Frontal cortex (tissue), 4 donors: ENCODE measurements at places on chromosomes 5 and 9. TPM values are rescaled to one million over a fixed set of nuclear protein-coding genes. Genes with fewer than 3 reads are reported as not detected.
A peak's percentile ranks its signal among the peaks of the same experiment; 100 is the strongest.

DNA sequence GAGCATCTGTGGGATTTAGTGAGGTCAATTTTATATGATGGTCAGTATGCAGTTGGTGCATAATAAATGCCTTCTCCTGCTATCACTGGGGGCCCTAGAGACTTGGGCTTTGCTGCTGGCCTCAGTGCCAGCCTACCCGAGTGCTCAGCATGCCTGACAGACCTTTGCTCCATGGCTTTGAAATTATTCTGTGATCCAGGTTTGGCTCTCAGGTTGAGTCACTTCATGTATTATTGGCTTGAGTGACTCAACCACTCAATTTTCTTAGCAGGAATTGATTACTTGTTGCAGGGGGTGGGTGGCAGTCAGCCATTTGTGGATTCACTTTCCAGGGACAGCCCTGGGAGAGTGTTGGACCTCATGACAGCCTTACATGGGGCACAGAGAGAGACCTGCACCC lies 13.5 kb downstream of the SLC25A48 start:
- DNase-seq, result no peak

- DNase-seq, result no peak
Observed at GRCh38 chr9:137390553-137391410, 32.2 kb downstream of the EXD3 start.

Gene PGM5
- 3.3 TPM for total RNA-seq

Gene GNA14
- 1.6 TPM for total RNA-seq

GRCh38 chr9:90000925-90001324 lies 396.1 kb downstream of the GADD45G start:
- no peak for DNase-seq

Gene DPM2
- 11.4 TPM for total RNA-seq

Gene NEURL1B
- 16.3 TPM for total RNA-seq

GRCh38 chr5:59034498-59035186 lies 451.8 kb downstream of the RAB3C start:
- no peak for DNase-seq

DNA sequence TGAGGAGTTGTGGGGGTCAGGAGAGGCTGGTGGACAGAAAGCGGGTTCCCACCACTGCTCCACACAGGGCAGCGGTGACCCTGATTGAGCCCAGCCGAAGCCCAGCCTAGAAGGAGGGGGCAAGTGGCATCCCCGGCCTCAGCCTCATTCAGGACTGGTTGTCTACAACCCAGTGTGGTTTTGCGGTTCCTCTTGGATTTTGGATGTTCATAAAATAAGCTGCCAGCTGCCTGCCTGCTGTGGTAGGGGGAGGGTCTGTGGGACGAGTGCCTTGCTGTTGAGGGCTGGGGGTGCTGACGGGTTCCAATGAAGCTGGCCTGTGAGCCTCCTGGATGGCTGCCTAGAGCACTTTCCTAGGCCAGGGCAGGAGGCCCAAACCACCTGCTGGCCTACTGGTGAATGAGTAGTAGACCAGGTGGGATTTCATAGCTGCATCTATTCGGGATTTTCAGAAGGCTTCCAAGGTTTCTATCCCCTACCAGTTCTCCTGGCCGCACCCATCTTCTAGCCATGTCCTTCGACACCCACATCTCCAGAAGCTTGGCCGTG lies 102.4 kb downstream of the NDFIP1 start:
- DNase-seq, result no peak

GRCh38 chr5:68476854-68477253 lies 261.3 kb downstream of the PIK3R1 start:
- DNase-seq, result no peak

GRCh38 chr5:72369711-72370110 lies 49.5 kb downstream of the PTCD2 start:
- no peak for DNase-seq

DNA sequence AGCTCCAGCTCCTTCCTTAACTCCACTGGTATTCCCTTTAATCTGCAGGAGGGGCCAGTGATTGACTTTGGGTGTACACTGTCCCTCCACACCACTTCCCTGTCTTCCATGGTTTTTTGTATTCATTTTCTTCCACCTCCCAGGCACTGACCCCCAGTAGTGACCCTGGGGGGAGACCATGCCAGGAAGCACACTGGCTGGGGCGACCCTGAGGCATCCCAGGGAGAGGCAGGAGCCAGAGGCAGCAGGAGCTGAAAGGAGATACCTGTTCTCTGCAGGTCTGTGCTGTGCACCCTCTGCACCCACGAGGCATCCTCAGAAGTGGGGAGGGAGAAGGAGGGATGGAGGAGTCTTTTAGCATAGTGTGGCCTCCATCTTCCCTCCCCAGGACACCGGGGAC lies 27.6 kb downstream of the IRX4 start:
- DNase-seq, result no peak

Gene NUTM2F
- total RNA-seq, result not detected

Gene SMAD5
- 27.7 TPM for total RNA-seq

- no peak for DNase-seq
Observed at GRCh38 chr9:13718086-13718485, 438.6 kb upstream of the MPDZ start.

DNA sequence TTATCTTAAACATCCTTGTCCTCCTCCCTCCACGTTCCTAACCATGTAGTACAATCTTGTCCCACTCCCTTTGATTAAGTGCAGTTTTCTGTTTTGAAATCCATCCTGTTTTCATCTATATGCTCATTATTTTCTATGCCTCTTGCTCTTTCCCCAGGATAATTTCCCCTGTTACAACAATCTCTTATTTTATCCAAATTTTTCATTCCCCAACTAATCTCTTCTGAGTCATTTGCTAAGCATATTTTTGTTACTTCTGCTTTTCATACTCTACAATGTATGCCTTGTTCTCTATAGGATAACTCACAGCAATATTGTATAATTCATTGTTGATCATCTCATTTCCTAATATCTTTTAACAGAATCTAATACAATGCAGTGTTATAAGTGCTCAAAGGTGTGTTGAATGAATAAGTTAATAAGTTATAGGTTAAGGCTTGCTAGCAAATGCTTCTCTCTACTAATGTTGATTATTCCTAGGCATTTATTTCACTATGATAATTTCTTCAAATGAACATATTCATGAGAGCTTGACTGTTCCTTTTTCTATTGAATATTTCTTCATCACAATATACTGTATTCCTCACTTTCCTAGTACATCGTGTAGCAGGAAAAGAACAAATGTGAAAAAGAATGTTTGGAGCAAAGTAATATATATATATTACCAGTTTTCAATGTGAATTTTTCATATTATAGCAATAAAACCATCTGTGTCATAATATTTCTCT lies 1.5 kb downstream of the OMD start:
- DNase-seq, result no peak

- no peak for DNase-seq
Observed at GRCh38 chr5:135386886-135387628, 12.0 kb downstream of the MACROH2A1 start.

Gene KIF24
- 1.2 TPM for total RNA-seq

GRCh38 chr5:87190041-87190440 lies 77.6 kb upstream of the RASA1 start:
- DNase-seq, result no peak

DNA sequence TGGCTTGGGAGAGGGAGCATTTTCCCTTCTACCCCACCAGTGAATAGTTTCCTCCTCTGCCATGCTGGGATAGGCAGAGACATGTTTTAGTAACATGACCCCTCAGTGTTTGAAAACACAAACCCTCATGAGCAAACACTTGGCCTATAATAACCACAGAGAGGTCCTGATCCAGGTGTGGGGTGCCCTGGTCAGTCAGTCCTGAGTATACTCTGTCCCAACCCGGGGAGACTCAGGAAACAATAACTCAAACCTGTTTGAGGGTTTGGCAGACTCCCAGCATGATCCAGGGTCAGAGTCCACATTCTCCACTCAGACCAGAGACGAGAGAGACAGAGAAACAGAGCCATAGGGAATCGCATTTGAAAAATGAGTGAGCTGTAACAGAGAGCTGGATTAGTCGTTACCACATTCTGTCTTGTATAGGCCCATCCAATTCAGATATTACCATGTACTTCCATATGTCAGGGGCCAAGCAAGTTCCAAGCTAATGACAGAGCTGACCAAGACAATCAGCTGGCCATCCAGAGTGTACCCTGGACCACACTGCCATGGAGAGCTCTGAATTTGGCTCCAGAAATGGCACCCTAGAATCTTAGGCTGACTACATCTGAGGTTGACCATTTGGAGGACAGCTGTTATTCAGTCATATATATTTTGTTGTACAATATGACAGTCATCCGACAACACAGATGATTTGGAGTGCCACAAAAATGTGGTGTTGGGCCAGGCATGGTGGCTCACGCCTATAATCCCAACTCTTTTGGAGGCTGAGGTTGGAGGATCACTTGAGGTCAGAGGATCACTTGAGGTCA lies 4.2 kb upstream of the CA9 start:
- DNase-seq, result no peak

- no peak for DNase-seq
Observed at GRCh38 chr5:73960426-73960825, 334.4 kb downstream of the ARHGEF28 start.

- no peak for DNase-seq
Observed at GRCh38 chr9:14369011-14369410, 55.1 kb upstream of the NFIB start.

DNA sequence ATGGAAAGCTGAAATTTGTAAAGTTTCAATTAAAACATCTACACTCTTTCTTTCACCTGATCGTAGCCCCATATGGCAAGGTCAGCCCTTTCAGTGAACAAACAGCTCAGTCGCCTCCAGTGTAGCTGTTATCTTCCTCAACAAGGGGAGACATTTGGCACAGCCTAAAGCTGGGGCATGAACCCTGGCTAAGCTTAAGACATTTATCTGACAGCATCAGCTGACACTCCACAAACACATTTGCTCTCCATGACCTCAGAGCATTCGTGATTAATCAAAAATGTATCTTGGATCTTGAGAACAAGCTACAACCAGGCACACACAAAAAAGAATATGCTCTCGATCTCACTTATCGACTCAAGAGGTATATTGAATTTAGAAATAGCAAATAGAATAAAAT lies 67.3 kb downstream of the POU5F2 start:
- no peak for DNase-seq

Gene PHYKPL
- 9.0 TPM for total RNA-seq

GRCh38 chr9:87615136-87615535 lies 110.8 kb upstream of the CTSL start:
- DNase-seq, result no peak

Gene SLC1A1
- total RNA-seq, result 66.9 TPM

- DNase-seq, result peak; percentile 59
Observed at GRCh38 chr5:989961-990530, 18.6 kb upstream of the NKD2 start.
